NCI-H1436 (cell line): ENCODE measurements at places on chromosomes 1 and 21.
A peak's percentile ranks its signal among the peaks of the same experiment; 100 is the strongest.

DNA sequence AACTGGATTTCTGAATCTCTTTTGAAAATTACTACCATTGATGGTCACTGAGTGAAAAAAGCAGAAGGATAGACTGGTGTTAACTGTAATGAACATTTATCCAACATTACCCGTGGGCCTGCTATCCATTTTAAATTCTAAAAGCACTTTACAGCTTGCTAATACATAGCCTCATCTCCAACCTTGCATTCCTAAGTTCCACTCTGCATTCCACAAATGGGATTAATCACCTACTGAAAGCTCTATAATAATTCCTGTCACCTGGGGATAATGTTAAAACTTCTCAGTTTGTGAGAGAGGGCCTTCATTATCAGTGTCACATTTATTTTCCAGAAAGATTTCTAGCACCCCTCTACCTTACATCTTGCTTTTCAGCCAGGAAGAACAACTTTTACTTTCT is 38.2 kb downstream of the PTPRC start:
- DNase-seq: no peak

GRCh38 chr21:31443736-31444521 is 99.9 kb upstream of the TIAM1 start:
- DNase-seq: no peak

DNA sequence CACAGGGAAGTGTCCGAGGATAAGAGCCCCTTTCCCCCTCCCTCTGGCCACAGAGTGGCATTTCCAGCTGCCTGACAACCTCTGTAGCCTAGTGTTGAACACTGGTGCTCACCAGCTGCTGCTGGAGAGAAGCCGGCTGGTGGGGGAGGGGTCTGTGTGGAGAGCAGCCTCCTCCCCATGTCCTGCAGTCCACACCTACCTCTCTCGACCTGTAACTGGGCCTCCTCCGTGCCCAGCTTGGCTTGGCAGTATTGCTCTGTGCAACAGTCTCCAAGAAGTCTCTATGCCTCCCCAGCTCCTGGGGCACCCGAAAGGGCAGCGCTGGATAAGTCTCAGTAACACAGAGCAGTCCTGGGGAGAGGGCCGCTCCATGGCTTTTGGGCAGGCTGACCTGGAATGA is 17.0 kb downstream of the PAPPA2 start:
- no peak for DNase-seq

DNA sequence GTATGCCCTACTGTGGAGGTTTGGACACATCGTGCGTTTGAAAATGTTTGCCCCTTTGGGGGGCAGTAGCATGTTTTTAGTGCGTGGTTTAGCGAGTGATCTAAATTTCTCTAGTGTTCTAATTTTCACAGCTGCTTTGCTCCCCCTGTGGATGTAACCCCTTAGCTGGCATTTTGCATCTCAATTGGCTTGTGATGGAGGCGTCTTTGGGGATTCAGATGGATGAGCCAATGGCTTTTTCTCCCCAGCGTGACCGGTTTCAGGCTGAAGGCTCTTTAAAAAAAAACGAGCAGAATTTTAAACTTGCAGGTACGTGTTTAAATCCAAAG is 836 bp downstream of the CDC7 start:
- peak; percentile 75 for DNase-seq

DNA sequence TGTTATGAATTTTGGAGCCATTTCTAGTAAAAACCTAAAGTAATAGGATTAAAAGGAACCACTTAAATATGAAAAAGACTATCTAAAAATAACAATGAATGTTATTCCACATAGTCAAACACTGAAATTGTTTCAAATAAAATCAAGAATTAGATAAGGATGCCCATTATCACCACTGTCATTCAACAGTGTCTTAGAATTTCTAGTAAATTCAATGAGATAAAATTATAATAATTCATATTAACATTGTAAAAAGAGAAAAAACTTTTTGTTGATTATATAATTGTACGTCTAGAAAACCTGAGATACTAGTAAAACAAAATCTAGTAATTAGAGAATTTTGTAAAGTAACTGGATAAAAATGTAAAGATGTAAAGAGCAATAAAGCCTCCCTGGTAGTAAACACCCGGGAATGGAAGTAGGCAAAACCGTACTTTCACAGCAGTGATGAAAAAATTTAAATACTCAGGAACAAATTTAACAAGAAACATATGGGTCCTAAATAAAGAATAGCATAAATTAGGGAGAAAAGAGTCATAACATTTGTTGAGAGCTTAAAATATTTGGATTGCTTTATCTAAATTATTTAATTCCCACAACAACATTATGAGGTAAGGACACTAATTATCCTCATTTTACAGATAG is 56.4 kb downstream of the LBR start:
- no peak for DNase-seq

GRCh38 chr1:8510041-8510823 is 192.3 kb downstream of the SLC45A1 start:
- no peak for DNase-seq

GRCh38 chr1:89855413-89856123 is 34.7 kb downstream of the LRRC8D start:
- no peak for DNase-seq

DNA sequence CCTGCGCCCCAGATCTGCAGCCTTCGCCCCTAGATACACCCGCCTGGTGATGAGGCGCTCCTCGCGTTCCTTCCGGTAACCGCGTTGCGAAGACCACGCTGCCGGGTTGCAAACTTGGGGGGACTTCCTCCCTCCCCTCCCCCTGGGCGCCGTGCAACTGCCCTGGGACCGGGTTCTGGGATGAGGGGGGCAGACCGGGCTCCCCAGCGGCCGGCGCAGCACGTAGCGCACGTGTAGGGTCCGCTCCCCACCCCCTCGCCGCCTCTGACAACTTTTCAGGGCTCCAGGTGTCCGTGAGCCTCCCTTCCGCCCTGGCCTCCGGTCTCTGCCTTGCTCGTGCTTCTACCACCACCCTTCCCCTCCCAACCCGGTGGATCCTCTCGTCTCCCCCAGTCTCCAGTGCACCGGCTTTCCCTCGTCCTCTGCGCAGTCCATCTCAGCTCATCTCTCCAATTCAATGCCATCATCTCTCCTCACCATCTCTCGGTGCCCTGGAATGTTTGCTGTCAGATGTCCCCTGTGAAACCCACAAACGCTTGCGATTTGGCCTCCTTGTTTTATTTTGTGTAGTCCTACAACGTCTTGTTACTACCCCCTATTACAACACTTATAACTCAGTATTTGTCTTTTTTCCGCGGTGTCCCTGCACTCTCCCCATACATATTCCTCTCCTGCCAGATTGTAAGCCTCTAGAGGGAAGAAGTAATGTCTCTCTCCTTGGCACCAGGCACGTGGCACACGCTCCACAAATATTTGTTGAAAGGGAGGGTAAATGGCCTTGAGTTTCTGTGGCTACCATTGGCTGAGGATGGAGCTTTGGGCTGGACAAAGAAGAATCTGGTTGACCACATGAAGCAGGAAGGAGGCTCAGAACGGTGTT is 782 bp downstream of the PCAT6 start:
- peak; percentile 26 for DNase-seq

GRCh38 chr1:81312272-81312754 is 488.4 kb upstream of the ADGRL2 start:
- no peak for DNase-seq
